ENCODE measurements at places on chromosomes 11 and 22. TPM values are rescaled to one million over a fixed set of nuclear protein-coding genes. Genes with fewer than 3 reads are reported as not detected.
A peak's percentile ranks its signal among the peaks of the same experiment; 100 is the strongest.

The CCDC116 gene
- total RNA-seq, result not detected

The FAM181B gene
- 1.4 TPM for total RNA-seq

The KCNJ4 gene
- total RNA-seq, result not detected

The DNAJB13 gene
- total RNA-seq, result 3.6 TPM

The TMEM121B gene
- 1.7 TPM for total RNA-seq

GRCh38 chr22:37259540-37260029, 15.5 kb upstream of the RAC2 start:
- peak; percentile 67 for DNase-seq

- DNase-seq, result peak; percentile 82
Measured at GRCh38 chr22:37563153-37564081, 3.1 kb downstream of the CDC42EP1 start.

- DNase-seq, result no peak
Measured at GRCh38 chr22:23033116-23033905, 37.0 kb upstream of the GNAZ start.

DNA sequence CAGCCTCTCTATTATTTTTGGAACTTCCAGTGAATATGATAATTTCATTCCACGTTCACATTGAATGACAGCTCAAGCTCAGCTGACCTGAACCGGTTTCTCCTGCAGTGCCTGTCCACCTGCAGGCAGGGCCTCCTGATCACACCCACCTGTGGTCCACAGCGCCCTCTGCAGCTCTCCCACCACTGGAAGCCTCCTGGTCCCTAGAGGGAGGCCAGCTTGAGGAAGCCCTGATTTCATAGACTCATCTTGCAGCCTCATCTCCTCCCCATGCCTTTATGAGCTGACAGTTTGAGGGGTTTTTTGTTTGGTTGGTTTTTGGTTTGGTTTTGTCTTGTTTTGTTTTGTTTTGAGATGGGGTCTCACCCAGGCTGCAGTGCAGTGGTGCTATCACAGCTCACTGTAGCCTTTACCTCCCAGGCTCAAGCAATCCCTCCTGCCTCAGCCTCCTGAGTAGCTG, 29.9 kb upstream of the MALAT1 start:
- peak; percentile 54 for DNase-seq

DNA sequence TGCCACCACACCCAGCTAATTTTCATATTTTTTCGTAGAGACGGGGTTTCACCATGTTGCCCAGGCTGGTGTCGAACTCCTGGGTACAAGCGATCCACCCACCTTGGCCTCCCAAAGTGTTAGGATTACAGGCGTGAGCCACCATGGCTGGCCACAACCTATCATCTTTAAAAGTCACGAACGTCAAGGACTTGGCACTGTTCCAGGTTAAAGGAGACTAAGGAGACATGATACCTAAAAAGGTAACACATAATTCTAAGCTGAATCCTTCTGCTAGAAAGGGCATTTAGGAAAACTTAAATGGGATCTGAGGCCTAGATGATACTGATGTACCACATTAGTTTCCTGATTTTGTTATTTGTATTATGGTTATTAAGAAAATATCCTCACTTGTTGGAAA, 43.3 kb upstream of the SYT9 start:
- no peak for DNase-seq

DNA sequence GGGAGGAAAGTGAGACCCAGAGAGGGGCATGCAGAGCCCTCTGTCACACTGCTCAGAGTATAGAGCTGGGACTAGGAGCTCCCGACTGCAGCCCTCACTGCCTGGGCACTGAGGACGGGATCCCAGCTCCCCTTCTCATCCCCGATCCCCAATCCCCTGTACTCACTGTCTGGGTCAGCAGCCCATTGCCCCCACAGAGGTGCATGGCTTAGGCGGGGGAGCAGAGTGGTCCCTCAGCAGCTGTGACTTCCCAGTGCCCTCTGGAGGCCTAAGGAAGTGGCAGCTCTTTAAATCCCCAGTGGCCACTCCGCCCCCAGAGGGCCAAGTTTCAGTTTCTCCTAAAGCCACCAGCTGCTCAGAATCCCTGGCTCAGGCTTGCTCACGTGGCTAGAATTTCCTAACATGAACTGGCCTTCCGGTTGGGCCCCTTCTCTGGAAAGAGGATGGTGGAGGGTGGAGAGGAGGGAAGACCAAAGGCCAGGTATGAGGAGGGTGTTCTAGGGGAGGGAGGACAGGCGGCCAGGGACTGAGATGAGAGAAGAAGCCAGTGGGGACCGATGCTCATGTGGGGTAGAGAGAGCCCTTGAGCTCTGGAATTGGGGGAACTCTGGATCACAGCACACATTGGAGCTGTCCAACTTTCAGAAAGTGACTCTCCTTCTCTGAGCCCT, at the start of gene BATF2:
BATF2 (minus strand) TSS at position 262 of the 671 bp plus-strand sequence; CDS start at position 205, 57 bp downstream.
- peak; percentile 66 for DNase-seq

- no peak for DNase-seq
Measured at GRCh38 chr22:36015155-36015810, 13.3 kb downstream of the RBFOX2 start.

GRCh38 chr11:118872403-118872821, 11.3 kb upstream of the CXCR5 start:
- no peak for DNase-seq

- peak; percentile 59 for DNase-seq
Measured at GRCh38 chr11:109547356-109548027, 125.5 kb downstream of the C11orf87 start.

GRCh38 chr22:44566911-44567310, 68.9 kb upstream of the RTL6 start:
- no peak for DNase-seq

GRCh38 chr11:104286129-104286528, 122.2 kb upstream of the PDGFD start:
- DNase-seq, result no peak

- DNase-seq, result peak; percentile 80
Measured at GRCh38 chr22:39520226-39521105, at the start of gene ATF4. ATF4 (plus strand) TSS chr22:39520562; CDS start chr22:39521446, 884 bp downstream.

- no peak for DNase-seq
Measured at GRCh38 chr22:44525941-44526778, 28.1 kb upstream of the RTL6 start.

All from umbilical cord (tissue), 2 donors.